Effector CD4-positive, alpha-beta T cell (primary cell): ENCODE measurements at places on chromosomes 5 and 9.

DNA sequence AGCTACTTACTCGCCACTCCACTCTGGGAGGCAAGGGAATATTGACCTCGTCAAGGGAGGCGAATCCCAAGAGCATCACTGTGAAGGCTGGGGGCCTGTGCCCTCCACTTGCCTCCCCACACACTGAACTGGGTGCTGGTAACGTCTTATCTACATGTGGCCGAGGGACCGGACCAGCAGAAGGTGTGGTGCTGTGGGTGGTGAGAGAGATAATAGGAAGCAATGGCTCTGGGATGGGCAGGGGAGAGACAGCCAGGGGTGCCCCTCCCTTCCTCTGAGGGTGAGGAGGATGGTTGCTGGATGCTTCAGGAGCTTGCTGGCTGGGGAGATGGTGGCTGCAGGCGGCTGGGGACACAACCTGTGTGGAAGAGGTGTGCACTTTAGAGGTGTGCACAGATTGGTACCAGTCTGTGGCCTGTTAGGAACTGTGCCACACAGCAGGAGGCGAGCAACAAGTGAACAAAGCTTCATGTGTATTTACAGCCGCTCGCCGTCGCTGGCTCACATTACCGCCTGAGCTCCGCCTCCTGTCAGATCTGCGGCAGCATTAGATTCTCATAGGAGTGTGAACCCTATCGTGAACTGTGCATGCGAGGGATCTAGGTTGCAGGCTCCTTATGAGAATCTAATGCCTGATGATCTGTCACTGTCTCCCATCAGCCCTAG is 100.3 kb downstream of the ENTREP1 start:
- DNase-seq: no peak

- DNase-seq: no peak
Measured at GRCh38 chr9:35306283-35306682, 144.5 kb downstream of the UNC13B start.

GRCh38 chr9:35519692-35520363 is 29.9 kb downstream of the RUSC2 start:
- DNase-seq: no peak

DNA sequence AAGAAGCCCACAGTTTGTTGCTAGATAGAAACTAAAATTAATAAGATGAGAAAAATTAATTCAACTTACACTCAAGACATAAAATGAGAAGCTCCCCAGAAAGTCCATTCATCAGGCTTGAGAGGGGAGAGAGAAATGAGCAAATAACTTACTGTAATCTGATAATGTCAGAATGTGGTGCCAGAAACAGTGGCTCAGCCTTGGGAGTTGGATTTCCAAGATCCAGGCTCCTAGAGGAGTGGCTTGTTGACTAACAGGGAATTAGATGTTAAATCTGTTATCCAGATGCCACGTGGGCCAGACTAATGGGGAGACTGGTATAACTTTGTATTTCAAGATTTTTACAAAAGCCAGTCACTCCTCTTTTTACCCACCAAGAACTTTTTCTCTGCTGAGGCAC is 458.2 kb downstream of the GADD45G start:
- no peak for DNase-seq
